Esophagus squamous epithelium (tissue), 5 donors: ENCODE measurements at places on chromosomes 7 and 10.

DNA sequence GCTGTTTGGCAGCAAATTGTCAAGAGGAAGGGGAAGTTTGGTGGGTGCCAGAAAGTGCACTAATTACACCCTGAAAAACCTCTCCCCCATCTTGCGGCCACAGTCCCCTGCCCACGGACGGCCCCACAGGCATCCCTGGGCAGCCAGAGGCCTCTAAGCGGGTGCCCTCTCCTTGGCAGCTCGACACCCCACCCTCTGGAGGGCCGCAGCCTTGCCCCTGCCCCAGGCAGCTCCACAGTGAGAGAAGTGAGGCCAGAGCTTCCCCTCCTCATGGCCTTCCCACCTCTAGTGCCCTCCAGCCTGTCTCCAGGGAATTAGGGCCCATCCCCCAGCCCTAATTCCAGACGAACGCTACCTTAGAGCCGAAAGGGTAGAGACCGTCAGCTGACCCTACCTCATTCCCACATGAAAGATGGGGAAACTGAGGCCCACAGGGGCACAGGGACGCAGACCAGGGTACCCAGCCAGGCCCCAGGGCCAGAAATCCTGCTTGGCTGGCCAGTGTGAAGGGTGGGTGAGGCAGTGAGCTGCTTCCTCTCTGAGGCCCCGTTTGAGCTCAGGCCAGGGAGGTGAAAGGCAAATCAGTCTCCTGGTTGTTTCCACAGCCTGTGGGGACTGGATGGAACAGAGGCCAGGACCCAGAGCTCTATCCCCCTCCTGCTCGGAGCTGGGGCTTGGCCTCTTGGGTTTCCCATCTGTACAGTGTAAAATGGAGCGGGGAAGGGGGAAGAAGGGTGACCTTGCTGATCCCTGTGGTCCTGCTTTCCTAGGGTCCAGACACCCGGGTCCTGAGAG, 10.0 kb downstream of the ZCCHC24 start:
- no peak for DNase-seq

GRCh38 chr10:133405844-133406527, 12.0 kb downstream of the MTG1 start:
- DNase-seq = no peak

DNA sequence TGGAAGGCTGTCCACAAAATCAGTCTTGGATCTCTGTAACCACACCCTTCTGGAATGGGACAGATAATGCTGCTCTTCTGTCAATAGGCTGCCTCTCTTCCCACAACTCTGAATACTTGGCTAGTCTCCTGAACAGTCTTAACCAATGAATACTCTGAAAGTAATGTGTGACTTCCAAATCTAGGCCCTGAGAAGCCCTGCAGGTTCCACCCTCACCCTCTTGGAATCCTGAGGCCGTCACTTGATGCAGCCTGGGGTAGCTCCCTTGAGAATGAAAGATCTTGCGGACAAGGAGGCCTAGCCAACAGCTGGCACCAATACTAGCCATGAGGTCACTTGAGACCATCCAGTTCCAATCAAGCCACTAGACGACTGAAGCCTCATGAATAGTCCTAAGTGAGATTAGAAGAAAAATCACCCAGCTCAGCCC, 109.2 kb downstream of the ARHGAP12 start:
- DNase-seq = no peak

- DNase-seq = no peak
These were observed 12.1 kb downstream of the TFR2 start for GRCh38 chr7:100629117-100629716.

DNA sequence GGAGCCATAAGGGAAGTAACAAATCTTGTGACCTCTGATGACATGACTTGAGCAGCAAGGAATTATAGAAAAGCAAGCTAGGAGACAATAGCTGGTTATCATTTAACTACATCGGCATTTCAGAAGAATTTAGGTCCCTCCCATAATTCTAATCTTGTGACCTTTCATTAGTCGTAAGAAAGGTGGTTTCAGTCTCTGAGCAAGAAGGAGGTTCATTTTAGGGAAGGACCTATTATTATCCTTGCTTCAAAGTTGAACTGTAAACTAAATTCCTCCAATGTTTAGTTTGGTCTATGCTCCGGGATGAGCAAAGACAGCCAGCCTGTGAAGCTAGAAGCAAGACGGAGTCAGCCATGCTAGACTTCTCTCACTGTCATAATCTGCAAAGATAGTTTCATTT, 159.6 kb downstream of the SLC16A9 start:
- DNase-seq = no peak

- no peak for DNase-seq
These were observed 322.1 kb upstream of the AUTS2 start for GRCh38 chr7:69276011-69276729.

GRCh38 chr7:107622429-107622828, 38.2 kb upstream of the SLC26A4 start:
- no peak for DNase-seq

GRCh38 chr7:24769014-24769830, 12.0 kb upstream of the GSDME start:
- DNase-seq = no peak

DNA sequence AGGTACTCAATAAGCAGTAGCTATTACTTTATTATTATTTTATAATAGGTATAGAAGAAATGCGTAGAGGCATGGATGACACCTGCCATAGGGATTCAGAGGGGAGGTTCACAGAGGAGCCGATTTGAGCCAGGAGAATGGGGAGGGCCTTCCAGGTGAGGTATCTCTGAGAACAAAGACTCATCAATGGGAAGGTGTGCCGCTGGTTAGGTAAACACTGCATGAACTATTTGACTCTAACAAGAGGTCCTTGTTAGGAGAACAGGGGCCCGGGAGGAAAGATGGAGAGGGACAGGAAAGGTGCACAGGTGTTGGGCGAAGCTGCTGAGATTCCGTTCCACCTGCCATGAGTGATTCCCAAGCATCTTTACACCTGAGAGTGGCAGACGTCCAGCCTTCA, 41.8 kb upstream of the TMEM273 start:
- DNase-seq = no peak

DNA sequence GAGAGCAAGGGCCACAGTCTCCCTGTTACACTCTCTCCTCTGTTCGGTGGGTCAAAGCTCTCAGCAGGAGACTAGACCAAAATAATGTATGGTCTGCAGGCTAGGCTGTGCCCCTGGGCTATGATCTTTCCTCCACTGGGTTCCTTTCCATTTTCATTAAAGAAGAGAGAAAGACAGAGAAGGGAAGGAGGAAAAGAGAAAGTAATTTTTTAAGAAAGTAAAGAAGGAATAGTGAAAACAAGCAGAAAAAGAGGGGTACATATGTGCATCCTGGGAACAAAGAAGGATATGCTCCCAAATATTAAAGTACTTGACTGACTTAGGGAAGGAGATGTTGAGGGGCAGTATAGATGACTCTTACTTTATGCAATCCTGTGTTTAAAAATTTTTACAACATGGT, 33.6 kb upstream of the PIK3AP1 start:
- no peak for DNase-seq

DNA sequence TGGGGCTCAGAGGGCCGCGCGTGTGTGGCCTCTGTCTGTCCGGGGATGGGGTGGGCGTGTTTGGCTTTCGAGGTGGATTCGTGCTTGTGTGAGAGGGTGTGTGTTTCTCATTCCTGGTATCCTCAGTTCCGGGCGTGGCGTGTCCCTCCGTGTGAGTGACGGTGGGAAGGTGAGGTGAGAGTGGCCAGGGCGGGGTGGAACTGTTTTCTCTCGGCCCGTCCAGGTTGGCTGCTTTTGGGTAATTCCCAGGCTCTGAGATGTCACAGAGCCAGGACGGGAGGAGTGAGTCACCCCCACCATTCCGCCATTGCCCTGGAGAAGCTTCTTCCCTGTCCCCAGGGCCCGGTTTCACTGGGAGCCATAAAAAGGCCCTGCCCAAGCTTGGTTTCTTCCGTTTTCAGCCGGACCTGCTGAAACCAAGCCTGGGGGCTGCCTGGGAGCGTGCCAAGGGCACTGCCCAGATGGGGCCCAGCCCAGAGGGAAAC, 21.3 kb upstream of the CLDN4 start:
- DNase-seq = no peak

GRCh38 chr10:69466158-69466490, 14.9 kb downstream of the TSPAN15 start:
- no peak for DNase-seq

- DNase-seq = no peak
These were observed 30.6 kb downstream of the ADARB2 start for GRCh38 chr10:1706711-1707110.

GRCh38 chr7:40640566-40640965, 505.8 kb downstream of the SUGCT start:
- no peak for DNase-seq

DNA sequence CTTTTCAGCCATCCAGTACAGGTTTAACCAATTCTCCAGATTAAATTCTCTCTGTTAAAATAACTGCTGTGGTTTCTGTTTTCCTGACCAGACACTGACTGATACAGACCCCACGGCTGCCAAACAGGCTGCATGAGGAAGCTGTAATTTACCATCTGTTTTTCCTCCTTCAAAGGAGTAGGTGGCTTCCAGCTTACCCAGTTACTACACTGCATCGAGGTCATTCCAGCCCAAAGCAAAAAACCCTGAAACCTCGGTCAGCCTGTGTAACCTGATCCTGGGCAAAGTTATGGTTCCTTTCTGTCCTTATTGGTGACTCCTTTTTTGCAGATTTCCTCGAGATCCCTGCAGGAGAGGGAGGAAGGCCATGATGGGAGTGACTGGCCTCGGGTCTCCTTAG, 27.9 kb upstream of the LOXL4 start:
- DNase-seq = no peak

GRCh38 chr7:129859183-129859582, 93.6 kb downstream of the UBE2H start:
- no peak for DNase-seq

DNA sequence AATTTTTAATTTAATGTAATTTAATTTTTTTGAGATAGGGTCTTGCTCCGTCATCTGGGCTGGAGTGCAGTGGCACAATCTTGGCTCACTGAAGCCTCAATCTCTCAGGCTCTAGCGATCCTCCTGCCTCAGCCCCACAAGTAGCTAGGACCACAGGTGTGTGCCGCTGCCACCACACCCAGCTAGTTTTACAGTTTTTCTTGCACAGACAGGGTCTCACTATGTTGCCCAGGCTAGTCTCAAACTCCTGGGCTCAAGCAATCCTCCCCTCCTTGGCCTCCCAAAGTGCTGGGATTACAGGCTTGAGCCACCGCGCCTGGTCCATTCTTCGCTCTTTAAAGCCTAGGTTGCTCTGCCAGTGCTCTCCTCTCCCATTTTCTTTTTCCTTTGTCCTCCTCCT, 12.9 kb downstream of the CALML3 start:
- DNase-seq = no peak

DNA sequence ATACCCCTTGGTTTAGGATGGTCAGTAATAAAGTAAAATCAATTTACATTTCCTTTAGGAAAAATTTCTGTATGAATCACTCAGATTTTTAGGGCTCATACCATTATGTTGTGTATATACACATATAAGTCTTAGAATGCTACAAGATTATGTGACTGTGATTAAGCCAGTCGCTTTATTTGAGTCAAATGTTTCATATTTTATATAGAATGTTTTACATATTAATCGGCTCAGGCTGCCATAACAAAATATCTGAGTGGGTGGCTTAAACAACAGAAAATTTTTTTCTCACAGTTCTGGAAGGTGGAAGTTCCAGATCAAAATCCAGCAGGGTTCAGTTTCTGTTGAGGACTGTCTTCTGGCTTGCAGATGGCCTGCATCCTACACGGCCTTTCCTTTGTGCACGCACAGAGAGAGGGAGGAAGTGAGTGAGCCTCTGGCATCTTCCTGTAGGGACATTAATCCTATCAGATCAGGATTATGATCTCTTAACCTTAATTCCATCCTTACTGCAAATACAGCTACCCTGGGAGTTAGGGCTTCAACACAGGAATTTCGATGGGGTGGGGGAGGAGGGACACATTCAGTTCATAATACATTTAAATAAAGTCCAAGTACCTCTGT, 198.0 kb downstream of the PHF14 start:
- DNase-seq = no peak
